HEK293T (cell line): ENCODE measurements at places on chromosomes 1 and 21.

DNA sequence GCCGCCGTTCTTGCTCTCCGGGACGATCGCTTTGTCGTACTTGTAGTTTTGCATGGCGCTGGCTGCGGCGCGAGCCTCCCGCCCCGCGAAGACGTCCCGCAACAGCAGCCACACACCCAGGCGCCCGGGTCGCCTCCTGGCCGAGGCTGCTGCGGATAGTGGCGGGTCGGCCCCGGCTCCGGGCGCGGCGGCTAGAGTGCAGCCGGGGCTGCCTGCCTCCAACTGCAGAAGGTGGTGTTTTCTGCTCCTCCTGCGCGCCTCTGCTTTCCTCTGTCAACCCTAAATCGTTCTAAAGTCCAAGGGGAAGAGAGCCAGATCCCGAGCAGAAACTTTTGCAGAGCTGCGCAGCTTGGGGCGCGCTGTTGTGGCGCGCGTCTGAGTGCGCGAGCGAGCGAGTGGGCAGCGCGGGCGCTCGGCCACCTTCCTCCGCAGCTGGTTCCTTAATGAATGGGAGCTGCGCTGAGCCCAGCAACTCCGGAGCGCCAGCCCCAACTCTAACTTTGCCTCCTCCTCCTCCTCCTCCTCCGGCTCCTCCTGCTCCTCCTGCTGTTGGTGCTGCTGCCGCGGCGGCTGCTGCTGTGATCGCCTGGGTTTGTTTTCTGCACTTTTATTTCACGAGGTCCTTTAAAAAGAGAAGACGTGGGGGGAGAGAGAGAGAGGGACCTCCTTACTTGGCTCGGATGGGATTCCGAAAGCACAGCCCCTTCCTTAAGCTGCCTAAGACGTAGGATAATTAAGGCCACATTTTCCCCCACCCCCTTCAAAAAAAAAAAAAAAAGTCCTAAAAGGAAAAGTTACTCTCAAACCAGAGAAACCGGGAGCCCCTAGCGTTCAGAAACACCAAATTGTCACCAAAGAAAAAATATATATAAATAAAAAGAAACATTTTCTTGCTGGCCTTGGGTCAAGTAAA lies at the start of gene PLPP3:
TSS of gene PLPP3 (minus strand) at position 601 of the 913 bp plus-strand sequence. CDS start at position 54, 547 bp downstream.
- DNase-seq: peak; percentile 85

- DNase-seq: no peak
Observed at GRCh38 chr1:180836449-180836848, 76.2 kb upstream of the KIAA1614 start.

GRCh38 chr21:39079617-39080016 lies 103.6 kb downstream of the PSMG1 start:
- DNase-seq: no peak

DNA sequence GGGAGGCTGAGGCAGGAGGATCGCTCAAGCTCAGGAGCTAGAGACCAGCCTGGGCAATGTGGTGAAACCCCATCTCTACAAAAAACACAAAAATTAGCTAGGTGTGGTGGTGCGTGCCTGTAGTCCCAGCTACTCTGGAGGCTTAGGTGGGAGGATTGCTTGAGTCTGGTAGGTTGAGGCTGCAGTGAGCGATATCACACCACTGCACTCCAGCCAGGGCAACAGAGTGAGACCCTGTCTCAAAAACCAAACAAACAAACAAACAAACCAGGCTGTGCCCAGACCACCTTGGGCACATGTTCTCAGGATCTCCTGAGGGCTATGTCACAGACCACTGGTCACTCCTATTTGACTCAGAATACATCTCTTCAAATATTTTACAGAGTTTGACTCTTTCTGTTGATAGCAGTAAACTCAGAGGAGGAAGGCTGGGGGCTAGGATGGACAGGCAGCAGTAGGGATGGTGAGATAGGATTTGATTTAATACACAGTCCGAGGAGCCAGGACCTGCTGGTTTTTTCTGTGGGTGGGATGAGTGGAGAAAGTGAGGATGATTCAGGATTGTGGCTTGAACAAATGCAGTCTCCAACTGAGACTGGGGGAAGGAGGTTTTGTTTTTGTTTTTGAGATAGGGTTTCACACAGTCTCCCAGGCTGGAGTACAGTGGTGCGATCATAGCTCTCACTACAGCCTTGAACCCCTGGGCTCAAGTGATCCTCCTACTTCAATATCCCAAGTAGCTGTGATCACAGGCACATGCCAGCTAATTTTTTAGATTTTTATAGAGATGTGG lies 46.5 kb downstream of the OLFML3 start:
- DNase-seq: no peak

GRCh38 chr1:91779548-91780021 lies 106.4 kb downstream of the TGFBR3 start:
- no peak for DNase-seq

- DNase-seq: no peak
Observed at GRCh38 chr1:95304803-95305202, 70.8 kb downstream of the RWDD3 start.

GRCh38 chr1:94531664-94532063 lies 9.9 kb downstream of the F3 start:
- DNase-seq: no peak

DNA sequence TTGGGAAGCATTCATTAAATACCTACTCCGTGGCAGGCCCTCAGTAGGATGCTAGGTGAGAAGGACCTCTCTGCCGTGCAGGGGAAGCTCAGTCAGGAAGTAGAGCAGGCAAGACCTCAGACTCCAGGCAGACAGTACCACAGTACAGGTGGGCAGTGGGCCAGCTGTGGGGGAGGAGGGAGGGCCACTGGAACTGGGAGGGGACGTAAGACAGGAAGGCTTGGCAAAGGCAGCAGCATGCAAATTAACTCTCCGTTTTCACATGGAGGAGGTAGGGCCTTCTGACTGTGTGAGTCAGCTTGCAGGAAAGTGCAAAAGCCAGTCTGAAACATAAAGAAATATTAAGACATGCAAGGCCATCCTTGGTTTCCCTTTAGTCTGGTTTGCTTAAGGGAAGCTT lies 157.7 kb downstream of the TRIM33 start:
- DNase-seq: no peak

DNA sequence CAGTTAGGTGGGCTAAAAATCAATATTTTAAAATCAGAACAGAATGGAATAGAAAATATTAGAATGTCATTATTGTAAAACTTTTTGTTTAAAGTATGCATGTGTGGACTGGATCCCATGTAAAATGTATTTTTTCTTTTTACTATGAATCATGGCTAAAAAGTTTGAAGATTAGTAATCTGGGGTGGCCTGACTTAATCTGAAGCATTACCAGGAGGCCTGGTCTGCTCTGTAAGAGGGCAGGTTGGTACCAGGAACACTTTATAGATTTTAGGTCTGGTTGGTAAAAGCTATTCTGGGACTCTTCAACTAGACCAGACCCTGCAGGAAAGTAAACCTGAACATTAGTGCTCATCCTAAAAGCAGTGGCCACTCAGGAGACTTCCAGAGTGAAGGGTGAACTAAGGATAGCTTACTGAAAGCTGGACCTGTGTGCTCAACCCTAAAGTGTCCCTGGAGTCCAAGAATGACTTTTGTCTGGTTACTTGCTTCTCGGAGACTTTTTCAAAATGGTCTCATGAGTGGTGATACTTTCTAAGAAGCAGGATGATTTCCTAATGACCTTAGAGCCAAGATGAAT lies 16.5 kb downstream of the RGL1 start:
- no peak for DNase-seq

DNA sequence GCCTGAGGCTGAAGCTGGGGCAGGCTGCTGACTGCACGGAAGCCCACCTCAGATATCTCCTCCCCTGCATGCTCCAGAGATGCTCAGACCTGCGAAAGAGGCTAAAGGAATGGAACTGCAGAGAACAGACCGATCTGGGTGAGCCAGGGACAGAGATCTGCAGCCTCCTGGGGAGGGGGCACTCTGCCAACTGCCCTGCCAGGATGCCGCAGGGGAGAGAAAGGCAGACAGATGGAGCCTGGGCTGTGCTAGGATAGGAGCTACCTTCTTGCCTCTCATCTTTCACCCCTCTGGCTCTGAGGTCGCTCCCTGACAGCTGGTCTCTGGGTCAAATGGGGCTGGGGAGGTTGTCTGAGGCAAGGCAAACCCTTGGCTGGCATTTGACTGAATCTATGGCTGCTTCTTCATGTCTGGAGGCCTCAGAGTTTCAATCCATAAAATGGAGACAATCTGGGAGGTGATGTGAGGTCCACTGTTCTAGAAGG lies 238.2 kb downstream of the GRIK3 start:
- no peak for DNase-seq

DNA sequence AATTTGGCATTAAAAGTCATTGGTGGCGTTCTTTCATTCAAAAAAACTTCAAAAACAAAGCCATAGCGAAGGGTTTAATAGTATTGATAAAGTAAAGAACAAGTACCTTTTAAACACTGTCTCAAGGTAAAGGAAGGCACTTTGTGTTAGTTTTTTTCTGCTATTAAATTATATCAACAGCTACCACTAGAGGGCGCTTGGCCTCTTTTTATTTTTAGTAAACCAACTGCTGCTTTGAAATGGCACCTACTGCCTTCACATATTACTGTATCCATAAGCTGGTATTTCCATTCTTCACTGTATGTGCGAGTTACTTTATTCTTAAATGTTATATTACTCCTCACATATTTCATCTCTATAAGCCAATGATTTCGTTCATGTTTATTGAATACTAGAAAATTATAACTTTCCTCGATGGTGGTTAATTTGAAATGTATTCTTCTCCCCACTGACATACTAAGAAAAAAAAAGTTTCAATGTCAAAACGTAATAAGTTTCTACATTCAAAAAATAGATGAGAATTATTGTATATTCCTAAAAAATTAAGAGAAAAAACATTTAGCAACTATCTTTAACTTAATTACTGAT lies 125.7 kb upstream of the CXADR start:
- DNase-seq: peak; percentile 62

DNA sequence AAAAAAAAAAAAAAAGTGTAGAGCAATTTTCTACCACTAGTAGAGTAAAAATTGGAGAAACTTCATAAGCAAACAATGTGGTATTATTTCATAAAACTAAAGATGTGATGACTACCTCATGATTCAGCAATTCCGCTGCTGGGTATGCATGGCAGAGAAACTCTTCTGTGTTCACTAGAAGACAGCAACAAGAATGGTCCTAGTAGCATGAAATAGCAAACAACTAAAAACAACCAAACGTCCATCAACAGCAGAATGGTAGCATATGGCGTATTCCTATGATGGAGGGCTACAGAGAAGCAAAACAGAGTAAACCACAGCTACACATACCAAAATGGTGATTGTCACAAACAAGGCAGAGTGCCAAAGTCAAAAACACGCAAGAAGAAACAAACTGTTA lies 18.9 kb downstream of the HTR1D start:
- no peak for DNase-seq

DNA sequence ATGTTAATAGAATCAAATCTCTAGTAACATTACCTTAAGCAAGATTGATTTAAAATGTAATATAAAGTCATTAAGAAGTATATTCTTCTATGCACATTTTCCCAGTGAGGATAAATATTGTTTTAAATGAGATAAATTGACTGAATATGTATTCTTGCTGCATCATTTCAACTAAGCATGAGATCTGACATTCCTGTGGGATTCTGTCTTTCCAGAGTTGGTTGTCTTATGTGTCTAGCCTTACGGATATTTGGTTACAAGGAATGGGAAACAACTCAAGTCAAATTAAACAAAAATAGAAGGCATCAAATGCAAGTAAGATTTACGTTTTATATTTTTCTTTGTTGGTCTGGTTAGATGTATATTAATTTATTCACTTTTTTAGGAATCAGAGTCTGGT lies 287.5 kb downstream of the PTGER3 start:
- DNase-seq: no peak

DNA sequence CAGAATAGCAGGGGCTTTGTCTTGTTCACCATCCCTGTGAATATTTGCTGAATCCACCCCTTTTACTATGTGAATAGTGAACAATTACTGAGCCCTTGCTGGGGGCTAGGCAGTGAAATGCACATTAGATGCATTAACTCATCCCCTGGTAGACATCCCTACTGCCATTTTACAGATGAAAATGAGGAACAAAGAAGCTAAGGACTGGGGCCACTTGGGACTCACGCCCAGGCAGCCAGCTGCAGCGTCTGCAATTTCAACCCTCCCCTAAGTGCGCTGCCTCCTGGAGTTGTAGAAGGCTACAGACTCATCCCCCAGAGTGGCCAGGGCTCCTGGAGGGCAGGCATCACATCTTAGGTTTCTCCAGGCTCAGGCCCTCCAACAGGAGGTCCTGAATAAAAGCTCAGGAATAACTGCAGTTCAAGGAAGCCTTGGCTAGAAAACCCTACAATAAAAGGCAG lies 31.6 kb downstream of the CAPZB start:
- no peak for DNase-seq

DNA sequence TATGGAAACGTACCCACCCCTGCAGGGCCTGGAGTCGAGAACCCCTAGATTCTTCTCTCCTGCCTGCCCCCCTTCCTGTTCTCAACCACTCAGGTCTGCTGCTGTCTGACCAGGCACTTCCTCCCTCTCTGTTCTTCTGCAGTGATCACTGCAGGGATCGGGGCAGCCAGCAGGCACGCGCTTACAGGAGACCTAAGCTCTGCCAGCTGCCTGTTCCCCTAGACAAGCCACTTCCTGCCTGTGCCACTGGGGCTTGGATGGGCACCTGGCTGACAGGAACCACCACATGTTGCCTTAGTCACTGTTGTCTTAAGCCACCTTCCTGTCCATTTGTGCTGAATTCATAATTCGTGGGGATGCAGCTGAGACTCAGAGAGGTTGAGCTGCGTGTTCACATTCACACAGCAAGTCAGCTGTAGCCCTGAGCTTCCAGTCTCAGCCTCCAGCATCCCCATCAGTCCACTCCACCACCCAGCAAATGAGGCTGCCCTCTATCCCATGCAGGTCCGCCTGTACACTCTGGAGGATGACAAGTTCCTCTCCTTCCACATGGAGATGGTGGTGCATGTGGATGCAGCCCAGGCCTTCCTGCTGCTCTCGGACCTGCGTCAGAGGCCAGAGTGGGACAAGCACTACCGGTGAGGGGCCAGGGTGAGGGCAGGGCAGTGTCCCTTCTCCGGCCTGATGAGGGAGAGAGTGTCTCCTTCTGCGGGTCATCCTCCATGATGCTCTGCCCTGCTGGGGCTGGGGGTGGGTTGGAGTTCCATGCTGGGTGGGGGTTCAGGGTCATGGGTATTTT lies 18.6 kb downstream of the FAM151A start:
- DNase-seq: no peak

DNA sequence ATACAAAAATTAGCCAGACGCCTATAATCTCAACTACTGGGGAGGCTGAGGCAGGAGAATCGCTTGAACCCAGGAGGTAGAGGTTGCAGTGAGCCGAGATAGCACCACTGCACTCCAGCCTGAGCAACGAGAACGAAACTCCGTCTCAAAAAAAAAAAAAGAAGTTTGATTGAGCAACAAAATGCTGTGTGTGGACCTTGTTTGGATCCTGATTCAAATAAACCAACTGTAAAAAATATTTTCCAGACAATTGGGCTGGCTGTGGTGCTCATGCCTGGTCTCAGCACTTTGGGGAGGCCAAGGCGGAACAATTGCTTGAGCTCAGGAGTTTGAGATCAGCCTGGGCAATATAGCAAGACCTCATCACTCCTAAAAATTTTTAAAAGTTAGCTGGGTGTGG lies 16.8 kb downstream of the PTAFR start:
- no peak for DNase-seq

DNA sequence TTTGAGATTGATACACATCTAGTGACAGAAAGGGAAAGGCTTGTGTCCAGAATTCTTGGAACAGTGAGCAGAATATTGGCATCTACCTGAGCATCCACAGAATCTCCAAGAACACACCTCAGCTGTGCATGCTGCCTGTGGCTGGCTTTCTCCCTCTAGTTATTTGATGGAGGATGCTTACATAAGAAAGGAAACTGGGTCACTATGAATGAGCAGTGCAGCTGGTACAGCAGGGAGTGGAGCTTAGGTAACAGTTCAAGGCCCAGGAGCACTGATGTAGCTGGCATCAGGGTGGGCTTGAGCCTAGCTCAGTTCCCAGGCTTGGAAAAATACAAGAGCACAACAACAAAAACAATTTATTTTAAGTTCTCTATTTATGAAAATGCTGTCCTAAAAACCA lies 26.3 kb downstream of the RGS8 start:
- DNase-seq: no peak
